ENCODE measurements at places on chromosomes 11 and 22.
A peak's percentile ranks its signal among the peaks of the same experiment; 100 is the strongest.

DNA sequence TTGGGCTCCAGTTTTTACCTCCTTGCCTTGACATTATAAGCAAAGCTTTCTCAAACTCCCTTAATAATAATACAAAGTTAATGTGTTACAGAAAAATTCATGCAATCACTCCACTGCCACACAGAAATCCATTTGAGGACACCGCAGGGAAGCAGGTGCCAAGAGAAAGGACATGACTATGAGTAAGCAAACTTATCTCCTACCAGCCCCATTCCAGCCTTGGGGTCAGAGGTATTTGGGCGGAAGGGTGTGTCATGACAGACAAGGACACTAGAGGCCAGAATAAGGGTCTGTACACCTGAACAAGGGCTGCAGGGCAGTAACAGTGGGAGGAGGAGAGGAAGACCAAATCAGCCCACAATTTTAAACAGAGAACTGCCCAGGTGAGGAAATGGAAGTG is 5.9 kb downstream of the GNG3 start:
- DNase-seq = no peak

GRCh38 chr11:113281052-113281725 is 33.2 kb upstream of the TTC12 start:
- no peak for DNase-seq

GRCh38 chr11:67317888-67318555 is 14.7 kb downstream of the SSH3 start:
- no peak for DNase-seq

GRCh38 chr11:59551659-59552521 is 40.6 kb downstream of the OR4D9 start:
- no peak for DNase-seq

- DNase-seq = no peak
These were observed 116.6 kb downstream of the TBC1D22A start for GRCh38 chr22:46879083-46879482.

DNA sequence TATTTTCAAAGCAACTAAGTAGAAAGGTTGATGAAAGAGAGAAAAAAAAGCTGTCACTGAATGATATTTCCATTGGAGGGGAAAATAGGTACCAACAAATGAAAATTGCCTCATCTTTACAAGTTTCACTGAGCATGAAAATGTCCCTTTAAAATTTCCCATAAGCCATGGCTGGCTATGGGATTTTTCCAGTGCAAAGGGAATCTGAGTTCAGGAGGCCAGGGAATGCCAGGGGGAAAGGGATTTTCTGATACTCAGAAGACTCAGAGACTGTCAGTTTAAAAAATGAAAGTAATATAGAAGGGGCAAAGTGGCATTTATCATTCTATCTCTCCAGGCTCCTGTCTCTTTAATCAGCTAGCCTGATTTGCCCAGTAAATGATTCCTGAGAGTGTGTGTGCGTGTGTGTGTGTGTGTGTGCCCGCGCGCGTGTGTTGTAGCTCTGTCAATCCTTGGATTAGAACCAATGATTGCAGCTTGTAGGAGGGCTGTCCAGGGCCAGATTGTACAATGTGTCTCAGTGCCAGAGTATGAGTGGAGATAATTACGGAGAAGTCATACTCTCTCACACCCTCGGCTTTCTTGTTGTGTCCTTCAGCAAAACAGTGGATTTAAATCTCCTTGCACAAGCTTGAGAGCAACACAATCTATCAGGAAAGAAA is at the start of gene NTM:
TSS of gene NTM (plus strand) at position 526 of the 662 bp plus-strand sequence.
- DNase-seq = peak; percentile 48

- no peak for DNase-seq
These were observed 16.1 kb downstream of the NCAPD3 start for GRCh38 chr11:134207538-134208239.

Data from LNCaP clone FGC (cell line).